ENCODE measurements at places on chromosomes 5 and 9.

DNA sequence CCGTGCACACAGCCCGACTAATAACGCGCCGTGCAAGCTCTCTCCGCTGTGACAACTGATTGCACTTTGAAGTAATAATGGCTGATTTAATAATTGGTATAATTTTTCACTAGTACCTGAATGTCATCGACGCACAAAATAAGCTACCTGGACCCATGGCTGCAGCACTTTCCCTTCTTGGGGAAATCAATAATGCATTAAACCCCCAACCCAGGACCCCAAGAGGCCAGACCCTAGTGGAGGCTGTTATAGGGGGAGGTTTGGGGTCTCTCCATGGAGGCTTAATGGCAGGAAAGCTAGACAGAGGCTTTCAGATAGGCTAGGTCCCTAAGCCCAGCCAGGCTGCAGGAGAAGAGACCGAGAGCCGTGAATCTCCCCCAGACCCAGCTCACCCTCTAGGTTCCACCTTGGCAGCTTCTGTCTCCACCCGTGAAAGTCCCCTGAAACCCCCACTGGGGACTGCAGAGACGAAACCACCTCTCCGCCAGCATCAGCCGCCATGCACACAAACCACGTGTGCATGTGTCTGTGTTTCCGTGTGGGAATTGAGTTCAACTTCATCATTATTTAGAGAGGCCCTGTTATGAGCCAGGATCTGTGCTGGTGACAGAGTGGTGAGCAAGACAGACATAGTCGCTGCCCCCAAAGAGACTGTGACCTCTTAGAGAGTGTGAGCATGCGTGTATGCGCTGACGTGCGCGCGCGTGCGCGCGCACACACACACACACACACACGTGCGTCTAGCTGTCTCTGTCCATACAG lies 168.6 kb upstream of the MVB12B start:
- no peak for DNase-seq

DNA sequence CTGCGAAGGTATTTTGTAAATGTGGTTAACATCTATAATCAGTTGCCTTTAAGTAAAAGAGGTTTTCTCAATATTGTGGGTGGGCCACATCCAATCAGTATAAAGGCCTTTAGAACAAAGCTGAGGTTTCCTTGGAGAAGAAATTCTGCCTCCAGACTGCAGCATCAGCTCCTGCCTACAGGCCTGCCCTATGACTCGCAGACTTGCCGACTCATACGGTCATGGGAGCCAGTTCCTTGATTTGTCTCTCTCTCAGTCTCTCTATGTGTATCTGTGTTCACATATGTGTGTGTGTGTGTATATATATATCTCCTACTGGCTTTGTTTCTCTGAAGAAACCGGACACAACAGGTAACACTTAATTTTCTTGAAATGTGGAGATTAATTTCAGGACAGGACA lies 45.3 kb downstream of the SLC36A1 start:
- no peak for DNase-seq

DNA sequence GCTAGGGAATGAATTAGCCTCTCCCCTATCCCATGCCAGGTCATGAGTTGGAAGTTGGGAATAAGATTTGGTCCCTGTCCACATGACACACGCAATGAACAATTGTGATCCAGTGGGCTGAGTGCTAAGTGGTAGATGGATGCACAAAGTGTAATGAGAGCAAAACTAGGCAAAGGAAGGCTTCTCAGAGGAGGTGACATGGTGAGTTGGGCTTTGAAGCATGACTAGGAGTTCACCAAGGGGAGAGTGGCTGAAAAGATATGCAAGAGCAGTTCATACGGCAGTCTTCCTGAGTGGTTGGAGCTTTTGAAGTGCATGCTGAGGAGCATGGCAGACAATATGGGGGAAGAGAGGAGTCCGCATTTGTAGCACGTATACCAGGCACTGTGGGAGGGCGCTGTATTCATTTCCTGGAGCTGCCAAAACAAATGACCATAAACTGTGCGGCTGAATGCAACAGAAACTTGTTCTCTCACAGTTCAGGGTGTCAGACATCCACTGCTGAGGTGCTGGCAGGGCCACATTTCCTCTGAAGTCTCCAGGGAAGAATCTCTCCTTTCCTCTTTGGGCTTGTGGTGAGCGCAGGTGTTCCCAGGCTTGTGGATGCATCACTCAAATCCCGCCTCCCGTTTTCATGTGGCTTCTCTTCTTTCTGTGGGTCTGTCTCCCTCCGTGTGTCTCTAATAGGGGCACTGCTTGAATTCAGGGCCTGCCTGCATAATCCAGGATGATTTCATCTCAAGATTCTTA lies 49.5 kb downstream of the NSG2 start:
- DNase-seq = no peak

DNA sequence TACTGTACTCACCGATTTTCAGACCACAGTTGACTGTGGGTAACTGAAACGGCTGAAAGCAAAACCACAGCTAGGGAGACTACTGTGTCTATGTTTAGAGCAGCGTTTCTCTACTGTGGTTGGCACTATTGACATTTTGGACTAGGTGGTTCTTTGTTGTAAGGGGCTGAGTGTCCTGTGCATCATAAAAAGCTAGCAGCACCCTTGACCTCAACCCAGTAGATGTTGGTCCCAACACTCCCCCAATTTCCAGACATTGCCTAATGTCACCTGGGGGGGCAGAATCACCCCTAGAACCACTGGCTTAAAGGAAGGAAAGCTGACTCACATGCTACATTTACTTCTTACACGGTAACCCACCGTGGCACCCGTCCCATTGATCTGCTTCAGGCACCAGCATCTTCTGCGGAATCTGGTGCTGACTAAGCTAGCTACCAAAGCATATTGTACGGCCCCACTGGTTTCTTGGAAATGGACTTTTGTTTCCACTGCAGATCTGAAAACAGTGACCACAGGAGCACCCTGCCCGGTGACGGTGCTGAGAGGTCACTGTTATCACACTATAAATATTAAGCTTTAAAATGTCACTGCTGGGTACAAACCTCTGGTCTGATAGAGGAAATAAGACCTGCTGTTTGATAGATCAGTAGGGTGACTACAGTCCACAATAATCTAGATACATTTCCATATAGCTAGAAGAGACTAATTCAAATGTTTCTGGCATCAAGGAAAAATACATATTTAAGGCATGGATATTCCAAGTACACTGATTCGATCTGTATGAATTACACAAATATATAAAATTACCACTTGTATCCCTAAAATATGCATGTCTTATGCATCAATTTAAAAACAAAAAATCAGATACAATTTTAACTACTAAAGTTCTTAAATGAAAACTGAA lies 151.4 kb downstream of the HSD17B3 start:
- peak; percentile 9 for DNase-seq

GRCh38 chr5:97136475-97136874 lies 5.9 kb downstream of the LIX1 start:
- no peak for DNase-seq

- no peak for DNase-seq
Observed at GRCh38 chr9:22050924-22051323, 41.8 kb upstream of the CDKN2B start.

DNA sequence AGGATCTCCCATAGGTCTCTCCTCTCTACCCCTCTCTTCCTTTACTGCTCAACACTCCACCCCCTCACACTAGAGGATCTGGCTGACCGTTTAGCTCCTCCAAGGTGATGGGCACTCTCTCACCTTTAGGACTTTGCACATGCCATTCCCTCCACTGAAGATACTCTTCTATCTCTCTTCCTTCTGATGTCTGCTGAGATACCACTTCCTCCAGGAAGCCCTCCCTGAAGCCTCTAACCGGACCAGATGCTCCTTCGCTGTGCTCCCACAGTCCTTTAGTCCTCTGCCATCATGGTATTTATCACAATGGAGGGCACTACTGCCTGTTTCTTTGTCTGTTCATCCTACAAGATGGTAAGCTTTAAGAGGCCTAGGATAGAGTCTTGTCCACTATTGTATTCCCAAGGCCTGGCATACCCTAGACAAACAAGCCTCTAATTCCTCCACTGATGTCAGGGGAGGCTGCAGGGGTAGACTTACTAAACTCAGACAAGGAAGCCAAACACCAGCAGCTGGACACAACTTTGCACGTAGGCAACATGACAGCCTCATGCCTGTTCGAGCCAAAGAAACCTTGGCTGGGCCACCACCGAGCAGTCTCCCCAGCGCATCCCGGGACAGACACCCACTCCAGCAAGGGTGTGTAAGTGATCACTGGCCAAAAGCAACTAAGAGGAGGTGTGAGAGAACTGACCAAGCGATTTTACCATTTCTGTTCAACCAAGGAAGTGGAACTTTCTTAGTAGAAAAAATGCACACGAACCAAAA lies 20.2 kb downstream of the ORM2 start:
- no peak for DNase-seq

GRCh38 chr5:71955723-71956122 lies 151.6 kb upstream of the MAP1B start:
- DNase-seq = no peak

- no peak for DNase-seq
Observed at GRCh38 chr5:129830288-129830687, 74.0 kb upstream of the CHSY3 start.

DNA sequence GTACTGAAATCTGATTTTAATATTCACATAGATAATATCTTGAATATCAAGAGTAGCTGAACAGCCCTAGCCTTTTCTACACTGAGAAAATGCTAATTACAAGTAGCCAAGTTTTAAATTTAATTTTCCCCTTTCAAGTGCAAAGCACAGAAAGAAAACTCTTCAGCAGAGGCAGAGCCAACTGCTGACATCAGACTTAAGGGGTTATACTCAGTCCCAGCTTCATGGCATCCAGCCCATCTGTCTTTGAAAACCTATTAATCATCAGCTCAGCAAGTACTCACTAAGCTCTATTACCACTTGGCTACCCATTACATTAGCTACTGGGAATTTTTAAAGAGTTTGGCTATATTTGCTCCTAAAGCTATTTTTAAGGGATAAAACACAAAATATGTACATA lies 220.5 kb downstream of the SLC12A2 start:
- no peak for DNase-seq

- DNase-seq = no peak
Observed at GRCh38 chr5:139133282-139133681, 64.9 kb downstream of the SIL1 start.

GRCh38 chr5:122375801-122376200 lies 63.8 kb downstream of the SNCAIP start:
- DNase-seq = no peak

- no peak for DNase-seq
Observed at GRCh38 chr9:111730937-111731567, 63.7 kb downstream of the SHOC1 start.

DNA sequence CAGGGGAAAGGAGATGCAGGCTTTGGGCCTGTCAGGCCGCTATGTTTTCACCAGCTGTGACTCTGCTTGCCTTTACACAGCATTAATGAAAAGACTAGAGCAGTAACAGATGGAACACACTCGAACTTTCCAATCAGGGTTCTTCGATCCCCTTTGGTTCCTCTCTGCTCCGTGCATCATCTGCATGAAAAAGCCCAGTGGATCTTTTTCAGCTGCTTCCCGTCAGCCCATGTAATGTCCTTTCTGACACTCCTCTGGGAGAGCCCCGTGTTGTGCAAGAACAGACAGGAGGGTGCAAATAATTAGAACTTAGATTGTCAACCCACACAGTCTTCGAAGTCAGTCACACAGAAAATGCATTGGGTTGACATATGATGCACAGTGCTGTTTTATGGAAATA lies 448.9 kb upstream of the ZNF462 start:
- no peak for DNase-seq

- DNase-seq = no peak
Observed at GRCh38 chr5:173501271-173501670, 115.2 kb downstream of the BOD1 start.

DNA sequence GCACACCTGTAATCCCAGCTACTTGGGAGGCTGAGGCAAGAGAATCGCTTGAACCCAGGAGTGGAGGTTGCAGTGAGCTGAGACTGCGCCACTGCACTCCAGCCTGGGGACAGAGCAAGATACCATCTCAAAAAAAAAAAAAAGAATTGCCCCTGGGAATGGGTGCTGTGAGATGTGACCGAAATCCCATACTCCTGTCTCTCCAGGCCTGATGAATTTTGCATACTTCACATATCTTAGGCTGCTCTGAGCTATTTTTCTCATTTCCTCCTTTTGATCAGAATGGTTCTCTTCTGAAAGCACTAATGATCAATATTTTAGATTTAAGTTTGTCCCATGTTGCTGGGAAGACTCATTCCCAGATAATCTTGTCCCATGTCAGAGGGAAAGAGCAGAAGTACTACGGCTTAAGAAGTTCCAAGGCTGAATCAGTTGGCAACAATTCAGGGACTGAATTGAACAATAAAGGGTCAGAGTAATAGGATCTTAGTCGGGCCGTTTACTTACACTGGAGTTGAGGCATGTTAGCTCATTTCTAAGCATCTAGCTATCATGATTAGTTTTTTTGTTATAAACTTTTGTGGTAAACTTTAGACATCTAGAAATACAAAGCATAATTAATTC lies 44.2 kb upstream of the TENT2 start:
- DNase-seq = no peak

- DNase-seq = no peak
Observed at GRCh38 chr5:150158170-150158949, 2.7 kb upstream of the PDGFRB start.

GRCh38 chr9:133401588-133401987 lies 16.2 kb downstream of the REXO4 start:
- no peak for DNase-seq

DNA sequence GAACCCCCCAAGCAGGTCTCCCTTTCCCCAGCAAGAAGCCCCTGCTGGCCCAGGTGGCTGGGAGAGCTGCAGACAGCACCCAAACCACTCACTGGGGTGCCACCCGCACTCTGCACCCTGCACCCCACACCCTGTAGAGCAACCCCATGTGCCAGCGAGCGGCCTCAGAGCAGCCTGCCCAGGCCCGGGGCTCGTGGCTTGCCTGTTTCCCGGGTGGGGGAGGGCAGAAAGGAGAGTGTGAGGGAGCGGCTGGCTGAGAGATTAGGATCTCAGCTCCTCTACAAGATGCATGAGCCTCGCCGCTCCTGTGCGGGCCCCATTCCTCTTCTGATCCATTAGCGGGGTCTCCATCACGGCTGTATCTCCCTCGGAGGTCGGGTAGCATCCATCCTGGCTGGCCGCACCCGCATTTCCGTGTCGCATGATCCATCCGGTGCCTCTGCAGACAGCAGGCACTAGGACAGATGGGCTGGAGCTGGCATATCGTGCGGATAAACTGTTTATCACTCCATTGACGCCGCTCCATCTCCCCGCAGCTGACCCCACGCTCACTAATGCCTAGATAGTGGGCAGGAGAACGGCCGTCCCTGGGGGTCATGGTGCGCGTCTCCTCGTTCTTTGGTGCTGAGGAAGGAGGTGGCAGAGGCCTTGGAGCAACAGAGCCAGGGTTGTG lies 54.4 kb downstream of the MRPL36 start:
- no peak for DNase-seq

DNA sequence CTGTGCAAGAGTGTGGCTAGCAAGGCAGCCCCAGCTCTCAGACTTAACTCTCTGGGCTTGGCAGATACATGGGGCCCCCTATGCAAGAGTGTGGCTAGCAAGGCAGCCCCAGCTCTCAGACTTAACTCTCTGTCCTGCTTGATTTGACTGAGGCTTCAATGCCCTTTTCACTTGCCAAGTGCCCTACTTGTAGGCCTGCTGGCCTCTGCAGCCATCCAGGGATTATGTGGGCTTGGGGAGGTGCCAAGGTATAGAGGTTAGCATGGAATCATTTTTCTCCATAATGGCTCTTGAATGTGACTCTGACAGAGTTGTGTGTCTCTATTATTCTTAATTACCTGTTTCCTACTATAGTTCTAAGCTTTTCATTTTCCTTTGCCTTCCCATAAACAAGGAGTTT lies 115.5 kb upstream of the RUSC2 start:
- DNase-seq = no peak

- DNase-seq = no peak
Observed at GRCh38 chr9:19409401-19410194, 789 bp downstream of the ACER2 start.

All from central memory CD4-positive, alpha-beta T cell (primary cell).